ENCODE measurements at places on chromosomes 6 and 20. TPM values are rescaled to one million over a fixed set of nuclear protein-coding genes. Genes with fewer than 3 reads are reported as not detected.

BHLHE23 gene
- total RNA-seq, result not detected

SLC17A3 gene
- 0.38 TPM for total RNA-seq

BNIP5 gene
- not detected for total RNA-seq

SLPI gene
- not detected for total RNA-seq

ZKSCAN3 gene
- total RNA-seq, result 5.8 TPM

RRAGD gene
- 2.3 TPM for total RNA-seq

SLC16A10 gene
- 16.5 TPM for total RNA-seq

DDAH2 gene
- 11.6 TPM for total RNA-seq

TCEA2 gene
- 25.8 TPM for total RNA-seq

LST1 gene
- 13.4 TPM for total RNA-seq

CALHM6 gene
- total RNA-seq, result 0.53 TPM

YTHDF1 gene
- total RNA-seq, result 36.7 TPM

TMEM217 gene
- 0.49 TPM for total RNA-seq

TAAR5 gene
- not detected for total RNA-seq

ABHD16A gene
- total RNA-seq, result 58.2 TPM

COL20A1 gene
- not detected for total RNA-seq

SLC25A27 gene
- 0.85 TPM for total RNA-seq

RNF144B gene
- 3.7 TPM for total RNA-seq

SCGN gene
- total RNA-seq, result not detected

PSMB1 gene
- total RNA-seq, result 106 TPM

PTGIS gene
- 0.46 TPM for total RNA-seq

C4A gene
- total RNA-seq, result 9.7 TPM

FAM50B gene
- total RNA-seq, result 3.2 TPM

OR2J3 gene
- 0.09 TPM for total RNA-seq

EDN3 gene
- total RNA-seq, result 1.3 TPM

DSN1 gene
- 11.1 TPM for total RNA-seq

HSPA1L gene
- 4.1 TPM for total RNA-seq

ARMH2 gene
- total RNA-seq, result 2.2 TPM

PAX1 gene
- total RNA-seq, result not detected

Data from T-cell (primary cell).